Anterior cingulate cortex (tissue), 58 donors: ENCODE measurements at places on chromosomes 5 and 9.

- DNase-seq, result no peak
Measured at GRCh38 chr5:168327994-168328393, 36.5 kb downstream of the WWC1 start.

DNA sequence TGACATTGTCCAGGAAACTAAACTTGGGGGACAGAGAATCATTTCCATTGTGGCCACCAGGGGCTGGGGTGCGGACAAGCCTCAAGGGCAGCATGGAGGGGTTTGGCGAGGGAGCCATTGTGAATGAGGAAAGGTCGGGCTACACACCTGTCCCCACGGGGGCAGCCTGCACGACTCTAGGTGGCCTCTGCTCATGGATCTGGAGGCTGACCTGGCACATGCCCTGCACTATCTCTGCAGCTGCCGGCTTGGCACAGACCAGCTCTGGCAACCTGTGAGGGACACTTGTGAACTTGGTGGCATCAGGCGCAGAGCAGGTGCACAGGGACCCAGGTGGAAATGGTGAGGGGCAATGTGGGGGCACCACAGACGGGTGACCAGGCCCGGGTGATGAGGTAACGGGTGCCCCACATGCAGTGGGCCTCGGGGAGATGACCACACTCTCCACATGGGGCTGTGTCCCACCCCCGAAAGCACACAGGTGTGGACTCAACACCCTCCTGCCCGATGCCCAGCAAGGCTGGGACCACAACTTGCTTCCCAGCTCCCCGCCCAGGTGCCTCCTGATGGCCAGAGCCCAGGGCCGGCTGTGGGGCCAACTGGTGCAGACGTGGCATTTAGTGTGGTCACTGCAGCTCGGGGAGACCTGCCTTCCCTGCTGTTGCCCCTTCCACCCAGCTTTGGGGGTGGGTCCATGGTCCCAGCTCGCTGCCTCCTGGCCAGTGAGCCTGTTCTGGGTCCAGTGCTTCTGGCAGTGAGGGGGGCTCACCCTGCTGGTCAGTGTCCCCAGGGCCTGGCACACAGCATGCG is 60.9 kb upstream of the UBAC1 start:
- DNase-seq, result no peak

DNA sequence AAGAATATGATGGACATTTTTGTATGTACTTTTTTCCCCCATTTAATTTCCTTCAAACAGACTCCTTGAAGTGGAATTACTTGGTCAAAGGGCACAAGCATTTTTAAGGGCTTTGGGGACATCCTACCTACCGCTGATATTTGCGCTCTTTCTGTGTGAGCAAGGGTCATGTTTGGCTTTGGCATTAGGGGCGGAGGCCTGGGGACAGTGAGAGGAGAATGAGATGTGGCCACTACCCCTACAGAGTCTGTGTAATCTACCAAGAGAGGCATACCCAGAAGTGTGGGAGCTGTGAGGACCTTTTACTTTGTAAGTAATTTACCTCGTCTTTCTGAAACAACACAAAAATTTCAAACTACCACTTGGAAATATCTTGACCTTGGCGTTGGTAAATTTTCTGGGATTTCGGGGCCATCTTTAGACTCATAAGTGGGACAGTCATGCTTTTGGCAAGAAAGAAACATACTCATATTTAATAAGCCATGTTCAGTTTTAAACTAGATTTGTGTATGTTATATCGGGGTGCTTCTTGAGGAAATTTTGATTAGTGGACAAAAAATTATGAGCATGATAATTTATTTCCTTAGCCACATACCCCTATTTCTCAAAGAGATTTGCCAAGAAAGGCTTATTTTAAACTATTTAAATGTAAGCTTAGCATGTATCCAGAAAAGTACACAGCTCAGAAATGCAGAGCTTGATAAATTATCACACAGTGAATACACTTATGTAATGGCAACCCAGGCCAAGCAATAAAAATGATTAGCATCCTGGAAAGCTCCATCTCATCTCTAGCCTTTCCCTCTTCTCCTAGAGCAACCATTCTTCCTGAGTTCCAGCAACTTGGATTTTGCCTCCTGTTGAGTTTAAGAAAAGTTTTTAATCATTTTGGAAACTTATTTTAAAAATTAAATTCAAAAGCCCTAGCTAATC is 63.6 kb downstream of the ARHGAP26 start:
- DNase-seq, result no peak

GRCh38 chr5:36651761-36652685 is 45.6 kb downstream of the SLC1A3 start:
- DNase-seq, result no peak

DNA sequence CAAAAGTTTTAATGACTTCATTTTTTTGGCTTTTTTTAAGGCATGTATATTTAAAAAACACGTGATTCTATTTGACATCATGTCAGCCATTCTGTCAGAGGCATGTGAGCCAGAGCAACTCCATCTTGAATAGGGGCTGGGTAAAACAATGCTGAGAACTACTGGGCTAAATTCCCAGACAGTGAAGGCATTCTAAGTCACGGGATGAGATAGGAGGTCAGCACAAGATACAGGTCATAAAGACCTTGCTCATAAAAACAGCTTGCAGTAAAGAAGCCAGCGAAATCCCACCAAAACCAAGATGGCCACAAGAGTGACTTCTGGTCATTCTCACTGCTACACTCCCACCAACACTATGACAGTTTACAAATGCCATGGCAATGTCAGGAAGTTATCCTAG is 1000.6 kb upstream of the DMAC1 start:
- DNase-seq, result no peak

DNA sequence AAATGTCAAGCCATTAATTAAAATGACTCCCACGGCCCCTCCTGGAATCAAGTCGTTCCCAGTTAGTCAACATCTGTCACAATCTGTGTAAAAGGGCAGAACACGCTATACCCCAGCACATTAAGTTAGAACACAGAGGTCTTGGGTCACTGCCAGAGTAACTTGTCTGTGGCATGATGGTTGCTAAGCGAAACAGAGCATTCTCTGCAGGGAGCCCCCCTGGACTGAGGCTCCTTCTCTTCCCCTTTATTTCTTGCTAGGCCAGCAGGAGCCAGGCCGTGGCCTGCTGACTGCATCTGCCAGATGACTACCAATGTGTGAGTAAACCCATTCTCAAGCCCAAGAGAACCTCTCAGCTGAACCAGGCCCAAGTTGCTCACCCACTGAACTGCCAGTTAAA is 51.9 kb upstream of the ZBED3 start:
- no peak for DNase-seq

- DNase-seq, result no peak
Measured at GRCh38 chr5:32690153-32690552, 21.0 kb upstream of the NPR3 start.

DNA sequence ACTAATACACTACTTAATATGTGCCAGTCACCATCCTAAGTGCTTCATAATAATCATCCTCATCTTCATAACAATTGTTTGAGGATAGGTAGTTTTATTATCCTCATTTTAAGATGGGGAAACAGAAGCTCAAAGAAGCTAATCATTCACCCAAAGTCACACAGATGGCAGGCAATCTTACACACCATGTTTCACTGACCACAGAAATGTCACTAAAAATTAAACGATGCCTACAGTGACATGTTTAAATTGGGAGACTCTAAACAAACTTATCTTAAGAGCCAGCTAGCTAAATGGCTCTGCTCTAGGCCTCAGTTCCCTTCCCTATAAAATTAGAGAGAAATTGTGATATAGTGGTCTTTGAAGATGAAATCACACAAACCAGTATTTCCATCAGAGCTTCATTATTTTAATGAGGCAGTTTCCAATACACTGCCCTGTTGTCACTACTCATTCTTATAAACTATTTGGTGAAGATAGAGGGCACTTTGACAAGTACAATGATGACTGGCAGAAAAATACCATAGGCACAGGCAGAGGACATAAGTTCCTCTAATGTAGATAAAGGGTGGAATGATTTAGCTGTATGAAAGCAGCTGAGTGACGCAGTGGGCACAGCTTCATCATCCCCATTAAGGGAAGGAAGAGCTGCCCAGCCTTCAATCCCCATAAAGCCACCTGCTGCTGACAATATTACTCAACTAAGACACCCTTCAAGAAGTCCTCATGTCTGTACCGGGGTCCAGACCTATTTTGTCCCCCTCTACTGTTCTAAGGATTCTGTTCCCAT is 224.1 kb downstream of the ACTL7B start:
- no peak for DNase-seq

DNA sequence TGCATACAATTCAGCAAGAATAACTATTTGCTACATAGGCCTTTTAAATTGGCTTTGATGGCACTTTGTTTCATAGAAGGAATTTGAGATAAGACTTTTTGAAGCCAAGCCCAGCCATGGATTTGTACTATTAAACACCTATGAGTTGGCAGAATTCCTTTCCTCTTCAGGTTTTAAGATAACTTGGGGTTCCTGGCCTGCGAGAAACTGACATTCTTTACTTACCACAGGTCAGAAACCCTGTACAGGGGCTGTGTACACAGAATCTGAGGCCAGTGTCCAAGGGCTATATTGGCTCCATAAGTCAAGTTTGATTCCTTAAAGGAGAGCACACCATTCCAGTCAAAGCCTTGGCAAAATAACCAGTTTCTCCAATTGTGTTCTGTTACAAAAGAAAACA is 10.8 kb upstream of the BTNL3 start:
- no peak for DNase-seq

GRCh38 chr5:139658501-139658927 is 10.4 kb downstream of the CXXC5 start:
- DNase-seq, result no peak

DNA sequence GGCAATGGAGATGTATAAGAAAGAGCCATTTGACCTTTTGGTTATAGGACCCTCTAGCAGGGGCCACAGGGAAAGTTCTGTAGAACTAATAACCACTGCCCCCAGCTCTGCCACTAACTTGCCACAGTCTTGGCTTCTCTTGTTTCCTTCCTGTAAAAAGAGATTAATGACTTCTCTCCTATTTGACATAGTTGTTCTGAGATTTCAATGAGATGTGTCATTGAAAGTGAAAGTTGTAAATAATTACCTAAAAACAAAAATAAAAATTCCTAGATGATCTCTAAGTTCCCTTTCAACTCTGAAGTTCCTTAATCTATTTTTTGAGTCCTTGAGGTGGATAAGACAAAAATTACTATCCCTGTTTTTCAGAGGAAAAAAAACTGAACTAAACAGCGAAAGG is 1.4 kb upstream of the KIF12 start:
- no peak for DNase-seq

GRCh38 chr5:15938961-15939360 is 240.6 kb downstream of the MARCHF11 start:
- no peak for DNase-seq

DNA sequence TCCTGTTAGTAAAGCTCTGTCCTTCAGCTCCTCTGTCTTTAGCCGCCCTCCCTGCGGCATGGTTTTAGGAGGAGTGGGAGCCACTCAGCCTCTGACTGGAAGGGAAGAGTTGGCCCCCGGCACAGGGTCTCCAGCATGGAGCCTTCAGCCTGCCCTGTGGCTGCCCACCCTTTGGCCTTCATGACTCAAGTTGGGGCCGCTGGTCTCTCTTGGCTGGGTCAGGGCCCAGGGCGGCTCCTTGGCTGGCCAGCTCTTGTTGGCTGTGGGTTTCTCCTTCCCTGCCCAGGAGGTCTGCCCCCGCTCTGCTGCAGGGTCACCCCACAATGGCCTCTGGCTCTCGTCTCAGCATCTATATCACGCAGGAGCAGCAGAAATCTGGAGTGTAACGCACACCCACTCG is 25.7 kb downstream of the FGF1 start:
- no peak for DNase-seq

DNA sequence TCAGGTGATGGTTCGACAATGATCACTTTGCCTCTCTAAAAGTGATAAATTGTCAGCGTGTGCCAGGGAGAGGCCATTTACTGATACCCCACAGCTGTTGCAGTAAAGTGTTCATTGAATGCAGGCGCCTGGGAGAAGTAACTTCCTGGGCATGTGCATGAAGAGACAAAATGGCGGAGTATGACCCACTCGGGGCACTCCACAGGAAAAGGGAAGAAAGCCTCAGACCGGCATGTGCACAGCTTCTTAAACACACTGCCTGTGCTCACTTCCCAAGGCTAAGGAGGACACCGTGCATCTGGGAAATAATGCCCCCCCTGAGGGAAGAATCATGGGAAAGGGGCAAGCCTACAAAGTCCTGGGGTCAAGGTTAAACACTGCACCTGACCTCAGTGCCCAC is 329.5 kb downstream of the ICE1 start:
- no peak for DNase-seq

- DNase-seq, result no peak
Measured at GRCh38 chr9:87615547-87616148, 110.3 kb upstream of the CTSL start.

DNA sequence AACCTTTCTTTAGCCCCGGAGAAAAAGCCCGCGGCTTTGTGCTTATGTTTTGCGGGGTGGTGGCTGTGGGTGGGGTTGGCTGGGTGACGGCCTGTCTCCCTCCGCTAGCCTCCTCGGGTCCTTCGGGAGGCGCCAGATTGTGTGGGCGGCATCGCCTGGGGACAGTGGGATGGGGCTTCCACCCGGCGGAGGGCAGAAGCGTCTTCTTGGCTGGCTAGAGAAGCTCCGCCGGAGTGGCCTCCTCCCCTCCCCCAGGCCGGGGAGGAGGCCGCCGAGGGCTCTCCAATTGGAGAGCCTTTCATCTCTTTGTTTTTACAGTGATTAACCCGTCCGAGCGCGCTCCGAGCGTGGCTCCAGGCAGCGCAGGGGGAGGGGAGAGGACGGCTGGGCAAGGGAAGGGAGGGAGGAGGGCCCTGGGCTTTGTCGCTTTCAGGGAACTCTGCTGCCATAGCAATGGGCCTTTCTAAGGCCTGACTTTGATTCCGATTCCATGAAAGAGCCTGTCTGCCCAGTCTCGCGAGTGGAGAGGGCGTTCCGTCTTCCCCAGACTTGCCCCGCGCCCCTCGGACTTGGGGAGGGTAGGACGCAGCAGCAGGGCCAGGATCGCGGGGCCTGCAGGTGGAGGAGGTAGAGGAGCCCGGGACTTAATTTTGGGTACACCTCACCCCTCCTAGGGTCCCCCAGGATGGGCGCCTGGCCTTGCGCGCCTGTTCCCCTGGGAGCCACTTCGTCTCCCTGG is 36.7 kb upstream of the TIFAB start:
- DNase-seq, result peak; percentile 34

GRCh38 chr9:132201139-132201538 is 39.3 kb downstream of the NTNG2 start:
- DNase-seq, result no peak

- DNase-seq, result no peak
Measured at GRCh38 chr5:8114597-8115266, 245.8 kb downstream of the MTRR start.
